ENCODE measurements at places on chromosomes 5 and 9.

DNA sequence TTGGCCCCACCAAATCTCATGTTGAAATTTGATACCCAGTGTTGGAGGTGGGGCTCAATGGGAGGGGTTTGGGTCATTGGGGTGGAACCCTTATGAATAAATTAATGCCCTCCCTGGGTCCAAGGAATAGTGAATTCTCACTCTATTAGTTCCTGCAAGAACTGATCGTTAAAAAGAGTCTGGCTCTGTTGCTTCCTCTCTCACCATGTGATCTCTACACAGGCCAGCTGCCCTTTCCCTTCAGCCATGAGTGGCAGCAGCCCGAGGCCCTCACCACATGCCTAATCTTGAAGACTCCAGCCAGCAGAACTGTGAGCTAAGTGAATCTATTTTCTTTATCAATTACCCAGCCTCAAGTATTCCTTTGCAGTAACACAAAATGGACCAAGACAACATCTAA, 106.0 kb downstream of the CAAP1 start:
- no peak for DNase-seq

GRCh38 chr5:146409054-146409671, 38.0 kb upstream of the TCERG1 start:
- DNase-seq: peak; percentile 11

DNA sequence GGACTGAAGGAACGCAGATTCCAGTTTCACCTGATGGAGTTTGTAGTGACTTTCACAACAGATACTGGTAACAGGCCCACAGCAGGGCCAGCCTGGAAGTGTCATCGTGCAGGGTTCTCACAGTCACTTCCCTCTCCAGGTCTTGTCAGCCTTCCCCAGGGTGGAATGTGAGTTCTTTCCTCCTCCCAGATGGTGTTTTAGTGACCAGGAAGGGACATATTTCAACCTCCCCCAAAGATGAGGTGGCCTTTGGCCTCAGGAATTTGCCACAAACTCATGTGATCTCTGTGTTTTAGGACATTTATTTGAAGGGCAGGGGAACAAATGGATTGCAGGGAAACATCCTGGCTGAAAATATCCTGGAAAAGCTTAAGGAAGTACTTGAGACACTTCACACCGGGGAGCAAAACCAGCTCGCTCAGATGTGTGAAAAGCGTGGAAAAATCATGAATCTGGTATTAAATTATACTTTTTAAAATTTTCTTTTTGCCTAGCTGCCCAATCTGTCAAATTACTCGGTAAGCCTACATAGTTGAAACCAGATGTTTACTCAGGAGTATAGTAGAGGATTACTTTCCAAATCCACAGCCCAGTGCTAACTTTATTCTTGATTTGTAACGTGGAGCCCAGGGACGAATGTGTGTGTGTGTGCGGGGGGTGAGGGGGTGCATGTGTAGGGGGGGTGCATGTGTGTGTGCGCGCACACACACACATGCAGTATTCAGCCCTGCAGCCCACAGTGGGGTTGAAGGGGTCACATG, 66.8 kb downstream of the PTPDC1 start:
- DNase-seq: no peak

GRCh38 chr5:71786337-71787055, 67.4 kb downstream of the CARTPT start:
- no peak for DNase-seq

DNA sequence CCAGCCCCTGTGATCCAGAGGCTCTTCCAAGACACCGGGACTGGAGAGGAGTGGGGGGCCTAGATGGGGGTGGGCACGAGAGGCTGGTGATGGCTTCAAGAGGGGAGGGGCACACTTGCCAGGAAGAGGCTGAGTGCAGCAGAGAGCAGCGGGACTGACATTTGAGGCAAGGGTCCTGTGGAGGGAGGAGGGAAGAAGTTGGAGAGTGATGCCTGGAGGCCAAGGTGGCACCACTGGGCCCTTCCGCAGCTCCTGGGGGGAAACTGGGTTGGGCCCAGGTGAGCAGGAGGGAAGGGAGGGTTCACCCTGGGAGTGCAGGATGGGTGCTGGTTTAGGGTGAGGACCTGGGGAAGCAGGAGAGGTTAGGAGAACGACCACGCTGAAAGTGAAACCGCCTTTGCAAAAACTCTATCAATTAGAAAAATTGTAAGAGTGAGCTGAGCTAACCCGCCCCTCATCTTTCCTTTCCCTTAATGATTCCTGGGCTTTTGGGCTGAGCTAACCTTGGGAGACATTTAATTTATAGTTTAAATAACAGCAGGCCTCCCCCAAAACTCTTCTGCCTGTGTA, 26.2 kb downstream of the ABO start:
- no peak for DNase-seq

Measured in HFF-Myc (cell line).